ENCODE measurements at places on chromosomes 12 and 14.

GRCh38 chr14:54610051-54610977 lies 43.4 kb downstream of the SAMD4A start:
- no peak for DNase-seq

DNA sequence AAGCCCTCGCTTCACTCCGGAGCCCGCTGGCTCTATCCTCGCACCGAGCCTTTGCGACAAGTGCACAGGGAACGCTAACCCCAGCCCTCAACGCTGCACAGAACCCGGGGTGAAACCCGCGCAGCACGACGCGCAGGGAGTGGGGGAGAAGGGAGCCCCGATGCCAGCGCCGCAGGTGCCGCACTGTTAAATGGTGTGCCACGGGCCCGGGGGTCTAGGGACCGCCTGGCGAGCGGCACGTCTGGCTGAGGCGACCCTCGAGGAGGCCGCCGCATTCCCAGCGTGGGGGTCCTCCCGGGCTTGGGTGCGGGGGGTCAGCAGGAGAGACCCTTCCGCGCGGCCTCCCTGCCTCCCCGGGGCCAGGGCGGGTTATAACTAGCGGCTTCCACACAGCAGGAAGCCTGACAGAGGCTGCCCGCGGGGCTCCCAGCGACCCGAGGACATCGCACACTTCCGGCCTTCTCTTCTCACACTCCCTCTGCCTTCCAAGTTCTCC lies 23.8 kb upstream of the LRTM2 start:
- DNase-seq: no peak

- DNase-seq: no peak
Measured at GRCh38 chr12:15561396-15561795, 227.8 kb downstream of the EPS8 start.

DNA sequence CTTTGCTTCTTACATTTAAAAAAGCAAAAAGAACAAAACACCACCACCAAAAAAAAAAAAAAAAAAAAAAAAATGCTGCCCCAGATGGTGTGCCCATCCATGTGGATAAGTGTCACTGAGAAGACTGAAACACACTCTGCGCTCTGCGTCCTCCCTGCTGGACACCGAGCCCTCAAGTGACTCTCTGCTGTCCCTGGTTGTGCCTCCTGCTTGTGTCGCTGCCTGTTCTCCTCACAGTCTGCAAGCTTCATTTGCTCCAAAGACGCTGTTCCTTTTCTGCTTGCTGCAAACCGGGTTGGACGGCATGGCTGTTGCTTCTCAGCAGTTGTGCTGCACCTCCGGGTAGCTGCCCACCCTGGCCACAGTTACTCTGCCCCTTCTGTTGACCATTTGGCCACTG lies 276.2 kb upstream of the ATP2B1 start:
- no peak for DNase-seq

DNA sequence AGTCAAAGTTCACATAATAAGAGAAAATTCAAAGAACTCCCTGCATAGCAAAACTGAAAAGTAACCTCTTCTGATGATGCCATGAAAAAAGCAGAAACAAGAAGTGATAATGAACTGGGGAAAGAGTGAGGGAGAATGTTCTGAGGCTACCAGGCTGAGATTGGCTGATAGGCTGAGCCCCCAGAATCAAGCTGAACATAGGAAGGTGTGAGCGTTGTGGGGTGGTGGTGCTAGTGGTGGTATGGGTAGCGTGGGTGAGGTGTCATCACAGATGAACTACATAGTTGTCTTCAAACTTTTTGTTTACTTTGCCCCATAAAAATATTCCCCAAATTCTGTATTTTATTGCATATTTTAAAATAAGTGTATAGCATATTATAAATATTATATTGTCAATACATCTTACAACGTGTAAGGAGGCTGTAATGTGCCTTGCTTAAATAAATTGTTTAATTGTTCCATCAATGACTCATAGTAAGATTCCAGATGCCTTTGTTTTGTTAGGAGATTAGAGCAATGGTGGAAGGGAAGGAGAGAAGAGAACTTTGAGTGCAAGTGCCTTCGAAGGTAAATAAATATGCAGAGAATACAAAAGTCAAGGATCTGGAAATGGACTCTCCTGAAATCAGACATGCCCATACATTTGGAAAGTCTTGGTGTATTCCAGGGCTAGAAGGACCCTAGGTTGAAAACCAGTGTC lies 15.8 kb upstream of the CFAP54 start:
- no peak for DNase-seq

All from stimulated activated CD8-positive, alpha-beta memory T cell treated with anti-CD3 and anti-CD28 coated beads, Interleukin-7, amount 100 ng/mL, for 1 hour (primary cell).